ENCODE measurements at places on chromosomes 16 and 17. TPM values are rescaled to one million over a fixed set of nuclear protein-coding genes. Genes with fewer than 3 reads are reported as not detected.

Gene MFAP4
- not detected for total RNA-seq

Gene P3H4
- 3.7 TPM for total RNA-seq

Gene OR1F1
- total RNA-seq = not detected

Gene C1QTNF1
- 0.22 TPM for total RNA-seq

Gene RBFOX1
- not detected for total RNA-seq

Gene KCNJ12
- total RNA-seq = not detected

Gene GGT6
- total RNA-seq = not detected

Gene C17orf67
- 4.6 TPM for total RNA-seq

Gene RPA1
- 192 TPM for total RNA-seq

Gene TBC1D3D
- total RNA-seq = 0.86 TPM

Gene RNF222
- not detected for total RNA-seq

Gene ST6GALNAC1
- not detected for total RNA-seq

Gene WNT3
- not detected for total RNA-seq
